ENCODE measurements at places on chromosomes 6 and 20. TPM values are rescaled to one million over a fixed set of nuclear protein-coding genes. Genes with fewer than 3 reads are reported as not detected.

- DNase-seq = no peak
These were observed 3.3 kb downstream of the TMEM244 start for GRCh38 chr6:129857838-129858237.

BAG2 gene
- 4.9 TPM for total RNA-seq

DNA sequence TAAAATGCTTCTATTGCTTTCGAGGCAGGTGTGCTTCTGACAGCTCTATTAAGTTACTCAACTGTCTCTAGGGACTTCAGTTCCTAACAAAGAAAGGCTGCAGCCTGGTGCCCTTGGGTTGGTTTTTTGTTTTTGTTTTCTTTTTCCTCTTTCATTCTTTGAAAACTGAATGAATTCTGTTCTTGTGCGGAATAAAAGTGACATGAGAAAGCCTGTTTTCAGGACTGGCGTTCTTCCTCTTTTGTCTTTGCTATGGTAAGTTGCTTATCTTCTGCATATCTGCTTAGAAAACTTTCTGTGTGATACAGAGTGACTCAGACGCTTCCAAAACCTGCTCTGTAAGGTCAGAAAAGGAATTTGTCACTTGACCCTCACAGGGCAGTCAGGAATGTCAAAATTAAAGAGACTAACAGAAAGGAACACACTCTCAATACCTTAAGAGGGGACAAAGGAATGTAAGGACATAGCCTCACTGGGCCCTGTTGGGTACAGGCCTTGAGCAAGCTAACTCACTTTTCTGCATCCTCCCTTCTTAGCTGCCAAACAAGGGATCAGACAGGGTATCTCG is 56.2 kb upstream of the NHSL1 start:
- DNase-seq = no peak

OR12D3 gene
- not detected for total RNA-seq

DNA sequence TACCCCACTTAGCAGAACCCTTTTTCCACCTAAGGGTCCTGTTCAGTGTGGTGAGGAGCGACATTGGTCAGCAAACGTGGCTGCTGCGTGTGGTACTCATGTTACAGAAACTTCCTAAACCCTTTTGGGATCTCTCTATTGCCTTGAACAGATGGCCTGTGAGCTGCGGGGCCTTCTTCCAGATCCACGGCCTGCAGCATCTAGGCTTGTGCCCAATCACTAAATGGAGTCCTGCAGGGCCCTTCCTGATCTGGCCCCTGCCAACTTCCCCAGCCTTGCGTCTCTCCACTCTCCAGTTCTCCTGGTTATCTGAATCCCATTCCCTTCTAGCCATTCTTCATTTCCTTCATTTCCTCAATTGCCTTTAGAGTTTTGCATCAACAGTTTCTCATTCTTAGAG is 85.6 kb downstream of the PDE7B start:
- DNase-seq = no peak

DNA sequence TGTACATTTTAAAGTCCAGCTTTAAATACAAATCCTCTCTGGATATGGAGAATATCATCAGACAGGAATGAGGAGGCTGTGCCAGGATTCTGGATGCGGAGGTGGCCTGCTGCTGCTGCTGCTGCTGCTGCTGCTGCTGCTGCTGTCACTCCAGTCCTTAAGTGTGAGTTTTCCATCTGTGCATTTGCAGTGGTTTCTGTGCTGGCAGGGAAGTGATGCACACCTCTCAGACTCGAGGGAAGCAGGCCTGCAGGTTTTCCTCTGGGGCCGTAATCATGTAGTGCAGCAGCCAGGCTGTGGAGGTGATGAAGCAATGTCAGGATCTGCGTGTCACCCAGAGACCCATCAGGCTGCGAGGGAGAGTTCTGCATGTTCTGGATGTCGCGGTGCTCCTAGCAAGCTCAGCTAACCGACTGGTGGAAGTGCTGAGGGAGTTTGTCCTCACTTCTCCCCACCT is 32.0 kb downstream of the CFAP61 start:
- DNase-seq = no peak
